ENCODE measurements at places on chromosomes 6 and 20. TPM values are rescaled to one million over a fixed set of nuclear protein-coding genes. Genes with fewer than 3 reads are reported as not detected.
A peak's percentile ranks its signal among the peaks of the same experiment; 100 is the strongest.

DNA sequence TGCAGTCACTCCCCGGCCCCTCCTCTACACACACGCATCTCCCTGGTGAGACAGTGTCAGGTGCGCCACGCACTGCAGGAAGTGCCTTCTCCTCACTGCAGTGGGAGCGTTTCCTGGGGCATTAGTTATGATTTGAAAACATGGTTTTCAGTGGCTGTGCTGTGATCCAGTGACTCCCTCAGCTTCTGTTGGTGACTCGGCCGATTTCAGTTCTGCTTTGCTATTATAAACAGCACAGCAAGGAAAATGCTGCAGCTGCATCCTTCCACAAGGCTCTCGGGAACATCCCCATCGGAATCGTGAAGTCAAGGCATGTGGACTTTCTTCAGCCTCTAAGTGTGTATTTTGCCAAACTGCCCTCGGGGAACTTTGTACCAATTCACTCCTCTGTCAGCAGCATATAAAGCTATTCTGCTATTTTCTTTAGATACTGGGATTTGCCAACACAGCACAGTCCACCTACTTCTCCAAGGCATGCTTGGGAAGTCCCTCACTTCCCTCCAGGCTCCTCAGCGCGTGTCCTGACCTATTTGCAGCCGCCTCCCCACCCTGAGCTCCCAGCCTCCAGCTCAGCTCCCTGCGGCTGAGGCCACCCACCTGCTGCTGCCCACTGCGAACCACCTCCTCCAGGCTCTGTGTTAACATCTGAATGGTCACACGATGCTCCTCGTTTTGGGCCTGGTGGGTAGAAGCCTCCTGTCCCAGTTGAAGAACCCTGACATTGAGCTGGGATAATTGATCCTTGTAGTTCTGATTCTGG is 54.5 kb downstream of the GINS1 start:
- no peak for DNase-seq

DNA sequence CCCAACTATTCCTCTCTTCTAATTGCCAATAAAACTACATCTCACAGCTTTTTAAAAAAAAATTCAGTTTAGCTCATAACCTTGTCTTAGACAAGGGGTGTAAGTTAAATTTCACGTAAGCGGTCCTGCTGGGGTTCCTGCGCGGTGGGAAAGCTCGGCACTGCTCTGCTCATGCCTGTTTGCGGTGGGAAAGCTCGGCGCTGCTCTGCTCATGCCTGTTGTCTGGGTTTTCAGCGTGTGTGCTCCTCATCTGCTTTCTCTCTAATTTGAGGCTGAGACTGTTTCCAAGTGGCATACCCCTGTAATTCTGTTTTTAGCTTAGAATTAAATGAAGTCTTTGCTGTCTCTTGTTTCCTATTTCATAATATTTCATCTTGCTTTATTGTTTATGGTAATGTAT is 18.6 kb downstream of the ARID1B start:
- no peak for DNase-seq

- no peak for DNase-seq
Observed at GRCh38 chr6:161637658-161638057, 363.8 kb upstream of the AGPAT4 start.

Gene HLA-G
- 0.91 TPM for total RNA-seq

Gene SH3BGRL2
- total RNA-seq = 0.32 TPM

DNA sequence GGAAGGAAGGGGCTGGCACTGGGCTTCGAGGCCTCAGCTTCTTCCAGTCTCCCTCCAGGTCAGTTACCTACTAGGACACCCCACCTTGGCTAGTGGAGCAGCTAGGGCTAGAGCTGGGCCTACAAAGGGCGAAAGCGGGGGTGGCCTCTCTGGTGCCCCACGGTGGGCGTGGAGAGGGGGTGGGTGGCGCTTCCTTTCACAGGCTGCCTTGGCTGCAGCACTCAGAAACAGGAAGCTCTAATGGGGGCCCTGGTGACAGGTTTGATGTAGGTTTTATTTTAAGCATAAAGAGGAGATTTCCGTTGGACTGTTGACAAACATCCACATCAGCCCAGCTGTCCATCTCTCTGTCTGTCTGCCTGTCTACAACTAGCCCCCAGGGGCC is 13.4 kb downstream of the FAM110A start:
- peak; percentile 42 for DNase-seq

Gene MMP24
- not detected for total RNA-seq

Gene FAM83C
- not detected for total RNA-seq

Gene WFDC9
- total RNA-seq = not detected

GRCh38 chr6:27157459-27158315 is 89.8 kb upstream of the PRSS16 start:
- peak; percentile 75 for DNase-seq

Gene FOXQ1
- total RNA-seq = not detected

DNA sequence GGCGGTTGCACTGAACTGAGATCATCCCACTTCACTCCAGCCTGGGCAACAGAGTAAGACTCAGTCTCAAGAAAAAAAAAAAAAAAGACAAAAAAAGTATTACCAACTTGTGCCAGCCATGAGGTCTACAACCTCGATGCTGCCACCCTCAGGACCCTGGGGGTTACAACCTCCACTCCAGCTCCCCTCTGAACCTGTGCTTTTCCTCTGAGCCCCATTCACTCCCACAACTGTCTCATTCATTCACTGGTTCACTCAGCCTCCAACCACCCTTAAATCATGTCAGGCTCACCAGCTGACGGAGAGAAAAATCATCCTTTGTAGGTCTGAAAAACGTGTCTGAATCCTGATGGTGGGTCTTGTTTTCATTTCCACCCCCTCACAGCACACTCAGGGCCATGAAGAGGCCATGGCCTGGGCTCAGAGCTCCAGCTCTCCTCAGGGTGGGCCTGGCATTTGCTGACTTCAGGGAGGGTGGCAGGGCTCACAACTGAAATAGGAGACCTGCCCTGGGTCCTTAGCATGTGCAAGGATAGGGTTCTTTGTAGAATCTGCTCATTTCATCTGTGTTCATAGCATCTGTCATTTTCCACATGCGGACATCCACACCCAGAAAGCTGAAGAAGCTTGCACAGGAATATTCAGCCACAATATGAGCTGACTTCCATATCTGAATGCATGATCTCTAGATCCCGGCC is 1.9 kb upstream of the ULBP1 start:
- DNase-seq = no peak

Gene SAMD10
- 65.4 TPM for total RNA-seq

DNA sequence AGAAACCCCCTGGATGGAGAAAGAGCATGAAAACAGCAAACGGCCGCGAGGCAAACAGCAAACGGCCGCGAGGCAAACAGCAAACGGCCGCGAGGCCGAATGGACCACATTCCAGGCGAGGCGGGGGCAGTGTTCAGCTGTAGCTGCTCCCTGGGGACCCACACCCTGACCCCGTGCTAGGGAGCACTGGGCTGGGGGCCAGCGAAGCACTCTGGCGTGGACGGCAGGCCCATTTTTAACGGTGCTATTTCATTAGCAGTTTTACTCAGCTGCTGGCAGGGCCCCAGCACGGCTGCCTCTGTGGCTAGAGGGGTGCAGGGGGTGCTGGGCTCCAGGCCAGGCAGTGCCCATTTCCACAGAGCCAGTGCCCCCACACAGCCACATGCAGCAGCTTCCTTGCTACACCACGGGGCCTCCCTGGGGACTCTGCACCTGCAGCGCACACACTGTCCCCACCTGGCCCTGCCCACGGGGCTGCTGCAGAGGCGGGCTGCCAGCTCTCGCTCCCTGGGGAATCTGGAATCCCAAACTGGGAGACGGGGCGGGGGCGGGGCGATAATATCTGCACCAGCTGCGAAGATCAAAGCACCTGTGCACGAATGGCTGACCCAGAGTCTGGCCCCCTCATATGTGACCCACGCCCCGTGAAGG is 35.6 kb upstream of the SLCO4A1 start:
- DNase-seq = no peak

DNA sequence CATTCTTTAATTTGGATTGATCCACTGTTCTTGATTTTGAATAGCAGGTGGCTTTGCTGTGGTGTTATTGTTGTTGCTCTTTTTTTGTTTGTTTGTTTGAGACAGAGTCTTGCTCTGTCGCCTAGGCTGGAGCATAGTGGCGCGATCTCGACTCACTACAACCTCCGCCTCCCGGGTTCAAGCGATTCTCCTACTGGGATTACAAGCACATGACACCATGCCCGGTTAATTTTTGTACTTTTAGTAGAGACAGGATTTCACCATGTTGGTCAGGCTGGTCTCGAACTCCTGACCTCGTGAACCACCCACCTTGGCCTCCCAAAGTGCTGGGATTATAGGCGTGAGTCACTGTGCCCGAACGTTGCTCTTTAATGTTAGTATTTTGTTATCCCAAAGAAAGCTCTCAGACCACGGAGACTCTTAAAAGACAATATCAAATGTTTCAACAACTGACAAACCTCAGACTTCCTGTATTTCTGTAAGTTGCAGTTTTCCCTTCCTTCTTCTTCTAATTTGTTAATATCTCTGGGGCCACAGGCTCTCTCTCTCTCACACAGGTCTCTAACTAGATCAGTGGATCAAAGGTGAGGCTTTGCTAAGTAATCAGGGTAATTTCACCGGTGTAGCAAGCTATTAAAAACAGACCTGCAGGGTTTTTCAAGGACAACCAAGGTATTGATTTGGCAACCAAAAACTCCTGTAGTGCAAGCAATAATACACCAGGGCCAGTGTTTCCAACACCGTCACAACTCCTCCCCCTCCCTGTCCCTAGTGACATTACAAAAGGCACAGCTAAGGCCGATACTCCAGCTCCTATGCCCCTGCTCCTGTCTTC is 48.8 kb upstream of the ZNF217 start:
- DNase-seq = no peak

All from activated naive CD4-positive, alpha-beta T cell treated with anti-CD3 and anti-CD28 coated beads, Interleukin-2, amount 50 U/mL, for 72 hours (primary cell).